Retina (tissue), 1 donor: ENCODE measurements at places on chromosomes 5 and 9.

DNA sequence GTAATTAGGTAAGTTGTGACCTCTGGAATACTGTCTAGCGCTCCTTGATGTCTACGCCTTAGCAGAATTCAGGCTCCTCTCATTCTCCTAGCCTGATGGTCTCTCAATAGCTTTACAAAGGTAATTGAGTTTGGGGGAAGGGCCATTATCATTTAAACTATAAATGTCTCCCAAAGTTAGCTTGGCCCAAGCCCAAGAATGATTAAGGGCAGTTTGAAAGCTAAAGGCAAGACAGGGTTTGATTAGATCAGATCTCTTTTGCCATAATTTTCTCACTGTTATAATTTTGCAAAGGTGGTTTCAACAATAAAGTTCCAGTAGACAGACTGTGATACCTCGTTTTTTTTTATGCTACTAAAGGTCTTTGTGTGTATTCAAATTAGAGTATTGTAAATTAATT is 3.7 kb upstream of the SLC30A5 start:
- no peak for DNase-seq

DNA sequence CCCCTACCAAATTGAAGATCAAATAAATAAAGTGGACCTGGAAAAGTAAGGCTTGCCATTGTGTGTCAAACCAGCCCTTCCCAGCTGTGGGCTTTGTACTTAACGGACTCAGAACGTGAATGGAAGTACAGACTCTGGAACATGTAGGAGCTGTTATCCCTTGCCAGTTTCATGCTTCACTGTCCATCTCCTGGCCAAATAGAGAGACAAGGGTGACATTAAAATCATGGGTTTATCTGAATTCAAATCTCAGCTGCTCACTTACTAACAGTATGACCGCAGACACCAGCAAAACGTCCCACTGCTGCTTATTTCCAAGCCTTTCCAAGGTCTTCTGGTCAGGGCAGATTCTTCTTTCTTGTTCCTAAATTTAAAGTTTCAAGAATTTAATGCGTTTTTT is 52.2 kb downstream of the EXOSC2 start:
- no peak for DNase-seq

DNA sequence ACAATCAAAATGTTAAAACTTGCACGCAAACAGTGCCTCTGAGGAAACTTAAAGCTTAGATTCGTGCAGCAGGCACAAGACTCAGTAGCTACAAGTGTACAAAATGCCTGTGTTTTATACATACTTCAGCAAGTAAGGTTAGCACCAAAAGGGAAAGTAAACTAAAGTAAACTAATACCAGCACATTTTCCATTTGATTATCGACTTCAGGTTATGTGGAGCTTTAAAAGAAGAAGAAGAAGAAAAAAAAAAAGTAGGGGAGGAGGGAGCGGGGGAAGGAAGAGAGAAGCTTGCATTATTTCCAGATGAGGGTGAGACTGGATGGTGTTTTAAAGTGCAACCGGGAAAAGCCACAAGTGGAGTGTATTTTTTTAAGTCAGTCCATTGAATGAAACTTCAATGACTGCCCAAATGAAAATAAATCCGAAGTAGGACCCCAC is 596 bp upstream of the ADAMTS6 start:
- peak; percentile 55 for DNase-seq

- no peak for DNase-seq
Observed at GRCh38 chr5:94544031-94544650, 74.3 kb downstream of the KIAA0825 start.

GRCh38 chr5:171863935-171864334 is 78.3 kb downstream of the SMIM23 start:
- no peak for DNase-seq

- peak; percentile 84 for DNase-seq
Observed at GRCh38 chr5:153490118-153491037, at the start of gene GRIA1. GRIA1 (plus strand) TSS chr5:153490670.

- DNase-seq: no peak
Observed at GRCh38 chr5:150492621-150493020, 15.3 kb upstream of the NDST1 start.

GRCh38 chr5:157335534-157336422 is 69.9 kb downstream of the CYFIP2 start:
- DNase-seq: no peak

DNA sequence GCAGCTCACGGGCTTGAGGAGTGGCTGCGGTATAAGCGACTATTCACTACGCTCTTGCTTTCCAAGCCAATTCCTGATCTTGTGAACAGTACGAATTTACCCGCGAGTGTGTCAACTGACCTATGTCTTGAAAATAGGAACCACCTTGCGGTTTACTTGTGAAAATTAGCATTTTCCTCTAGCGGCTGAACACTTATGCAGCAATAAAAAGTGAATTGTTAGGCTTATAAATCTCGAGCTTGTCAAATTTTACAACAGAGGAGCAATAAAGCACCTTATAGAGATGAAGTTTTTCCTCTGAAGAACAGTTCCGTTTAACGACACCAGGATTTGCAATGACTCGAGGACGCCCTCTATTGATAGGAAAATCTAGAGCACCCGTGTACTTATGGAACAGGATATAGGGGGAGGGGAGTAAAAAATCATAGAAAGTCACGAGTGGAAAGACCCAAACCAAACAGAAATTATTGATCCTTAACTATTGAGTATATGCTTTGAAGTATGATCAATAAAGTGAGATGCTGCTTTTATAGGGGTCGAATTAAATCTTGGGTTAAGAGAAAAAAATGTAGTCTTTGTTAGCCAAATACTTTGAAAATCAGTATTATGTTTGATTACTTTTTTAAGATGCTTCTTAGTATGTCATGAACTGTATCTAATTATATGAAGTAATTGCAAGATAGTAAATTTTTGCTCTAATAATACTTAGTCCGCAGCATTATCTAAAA is 1.9 kb upstream of the RGMB start:
- DNase-seq: peak; percentile 85

DNA sequence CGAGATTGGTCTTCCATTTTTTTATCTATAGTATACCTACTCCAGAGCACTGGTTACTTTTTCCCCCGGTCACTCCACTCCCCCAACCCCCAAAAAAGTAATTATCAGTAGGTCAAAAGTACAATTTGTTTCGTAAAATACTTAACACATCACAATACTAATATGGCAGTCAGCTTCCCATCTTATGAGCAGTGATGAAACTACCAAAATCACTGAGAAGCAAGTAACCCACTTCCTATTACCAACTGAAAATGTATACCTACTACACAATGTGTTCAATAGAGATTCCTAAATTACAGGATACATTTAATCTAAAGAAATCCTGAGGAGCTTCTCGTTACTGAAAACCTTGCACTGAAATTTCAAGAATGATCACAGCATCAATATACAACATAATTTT is 1.9 kb downstream of the CERT1 start:
- DNase-seq: no peak

GRCh38 chr5:158273035-158273434 is 414.1 kb upstream of the CLINT1 start:
- DNase-seq: peak; percentile 42

DNA sequence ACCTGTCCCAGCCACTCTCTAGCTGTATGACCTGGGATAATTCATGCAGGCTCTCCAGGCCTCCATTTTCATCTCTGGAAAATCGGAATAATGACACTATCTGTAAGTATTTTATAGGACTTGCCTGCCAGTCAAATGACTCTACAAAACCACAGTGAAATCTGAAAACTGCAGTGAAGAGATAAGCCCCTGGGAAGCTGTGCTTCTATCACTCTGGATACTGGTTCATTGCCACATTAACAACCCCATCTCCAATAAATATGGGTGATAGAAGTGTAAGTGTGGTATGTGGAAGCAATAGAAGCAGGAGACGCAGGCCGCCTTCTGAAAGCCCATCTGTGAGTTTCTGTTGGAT is 31.8 kb downstream of the WHRN start:
- no peak for DNase-seq

- DNase-seq: peak; percentile 85
Observed at GRCh38 chr9:90546200-90546599, 96.4 kb downstream of the DIRAS2 start.
